Right atrium auricular region (tissue), 2 donors: ENCODE measurements at places on chromosomes 4 and X. TPM values are rescaled to one million over a fixed set of nuclear protein-coding genes. Genes with fewer than 3 reads are reported as not detected.
A peak's percentile ranks its signal among the peaks of the same experiment; 100 is the strongest.

DNA sequence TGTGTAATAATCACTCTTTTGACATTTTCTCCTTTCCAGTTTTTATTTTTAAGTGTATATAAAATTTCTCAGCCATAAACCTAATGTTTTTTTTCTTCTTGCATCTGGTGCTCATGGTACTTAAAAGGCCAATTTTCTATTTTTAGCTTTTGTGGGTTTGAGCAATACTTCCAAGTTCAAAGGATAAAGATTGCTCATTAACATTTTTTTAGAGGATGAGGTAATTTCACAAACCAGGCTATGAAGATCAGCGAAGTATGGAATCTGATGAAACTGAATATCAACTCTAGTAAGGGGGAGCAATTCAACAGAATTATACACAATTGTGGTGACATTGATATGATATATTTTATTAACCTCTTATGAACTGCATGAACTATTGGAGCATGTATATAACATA lies 25.8 kb upstream of the KLHL34 start:
- no peak overlapping the region for H3K27ac ChIP-seq
- no peaks in the 10 kb centered on the region for H3K27me3 ChIP-seq
- no peak for DNase-seq
- H3K36me3 ChIP-seq, result no peaks in the 10 kb centered on the region

ABCG2 gene
- total RNA-seq, result 2.9 TPM

DNA sequence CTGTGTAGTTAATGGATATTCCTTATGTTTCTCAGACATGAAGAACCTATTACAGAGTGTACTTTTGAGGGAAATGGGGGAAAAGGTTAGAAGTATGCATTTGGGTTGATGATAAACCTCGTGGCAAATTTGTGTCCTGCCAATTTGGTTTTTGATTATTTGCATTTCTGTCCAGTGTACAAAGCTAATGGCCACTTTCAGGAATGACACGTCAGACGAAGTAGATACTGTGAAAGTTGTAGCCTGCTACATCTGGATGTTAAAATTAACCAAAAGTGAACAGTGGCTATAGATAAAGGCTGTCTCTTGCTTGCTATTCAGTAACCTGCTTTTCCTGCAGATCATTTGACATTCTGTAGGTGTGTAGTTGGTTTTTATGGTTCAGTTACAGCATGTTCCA lies 1.0 kb downstream of the PRDX4 start:
- no peak overlapping the region for H3K27ac ChIP-seq
- DNase-seq, result no peak
- H3K4me1 ChIP-seq, result no peaks in the 10 kb centered on the region
- H3K4me3 ChIP-seq, result peak overlapping the region; percentile 65

ERVMER34-1 gene
- total RNA-seq, result 2.6 TPM

CBR4 gene
- total RNA-seq, result 18.9 TPM

- no peaks in the 10 kb centered on the region for H3K27me3 ChIP-seq
- DNase-seq, result no peak
- no peak overlapping the region for H3K27ac ChIP-seq
- H3K36me3 ChIP-seq, result no peaks in the 10 kb centered on the region
- no peak overlapping the region for H3K4me3 ChIP-seq
- H3K4me1 ChIP-seq, result no peaks in the 10 kb centered on the region
Observed at GRCh38 chr4:136036744-136037143, 1495.5 kb downstream of the PCDH18 start.

DNA sequence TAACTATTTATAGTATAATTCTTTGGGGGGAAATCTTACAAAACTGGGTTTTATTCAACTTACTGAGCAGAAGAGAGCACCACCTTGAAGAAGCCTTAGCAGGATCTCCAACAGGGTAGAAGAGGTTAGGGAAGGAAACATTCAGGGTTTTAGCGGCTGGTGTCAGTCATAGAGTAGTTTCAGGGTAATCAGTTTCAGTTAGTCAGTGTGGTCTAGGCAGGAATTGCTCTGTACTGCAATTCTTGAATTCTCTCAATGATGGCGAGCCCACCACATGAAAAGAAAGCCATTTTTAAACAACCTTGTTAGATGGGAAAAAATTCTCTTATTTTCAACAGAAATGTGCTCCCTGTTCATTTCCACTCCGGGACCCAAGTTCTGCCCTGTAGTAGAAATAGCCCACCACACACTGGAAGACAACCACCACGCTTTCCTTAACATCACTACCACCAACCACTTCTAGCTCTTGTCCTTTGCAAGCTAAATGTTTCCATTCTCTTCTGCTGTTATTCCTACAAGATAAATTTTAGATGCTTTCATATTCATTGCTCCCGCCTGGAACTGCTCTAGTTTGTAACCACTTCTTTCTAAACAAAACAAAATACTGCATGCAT lies 25.9 kb downstream of the COL25A1 start:
- H3K4me3 ChIP-seq, result no peak overlapping the region
- no peaks in the 10 kb centered on the region for H3K36me3 ChIP-seq
- no peaks in the 10 kb centered on the region for H3K27me3 ChIP-seq

DNA sequence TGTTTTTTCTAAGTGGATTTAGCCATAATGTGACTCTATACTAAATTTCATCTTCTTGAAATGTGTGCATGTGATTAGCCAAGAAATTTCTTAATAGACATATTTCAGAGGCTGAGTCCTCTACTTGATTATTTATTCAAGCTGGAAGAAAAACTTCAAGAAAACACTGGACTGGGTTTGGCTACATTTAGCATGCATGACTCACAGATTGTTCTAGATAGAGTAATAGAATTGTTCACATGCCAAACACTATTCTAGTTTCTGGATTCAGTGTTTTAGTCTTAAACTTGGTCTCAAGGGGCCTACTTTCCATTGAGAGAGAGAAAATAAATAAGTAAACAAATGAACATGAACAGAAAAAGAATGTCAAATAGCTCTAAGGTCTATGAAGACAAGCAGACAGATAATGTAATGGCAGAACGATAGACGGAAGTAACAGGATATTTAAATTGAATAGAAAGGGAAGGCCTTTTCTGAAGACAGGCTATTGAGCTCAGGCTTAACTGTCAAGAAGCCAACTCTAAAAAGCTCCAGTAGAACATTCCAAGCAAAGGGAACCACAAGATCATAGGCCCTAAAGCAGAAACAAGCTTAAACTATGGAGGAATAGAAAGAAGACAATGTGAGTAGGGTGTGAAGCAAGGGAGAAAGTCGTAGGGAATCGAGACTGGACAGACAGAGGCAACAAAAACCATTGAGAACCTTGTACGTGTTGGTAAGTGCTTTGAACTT lies 104.6 kb downstream of the TMEM144 start:
- peak overlapping the region; percentile 57 for H3K27ac ChIP-seq
- no peaks in the 10 kb centered on the region for H3K4me1 ChIP-seq
- H3K36me3 ChIP-seq, result no peaks in the 10 kb centered on the region
- no peak overlapping the region for H3K4me3 ChIP-seq
- no peak for DNase-seq

DNA sequence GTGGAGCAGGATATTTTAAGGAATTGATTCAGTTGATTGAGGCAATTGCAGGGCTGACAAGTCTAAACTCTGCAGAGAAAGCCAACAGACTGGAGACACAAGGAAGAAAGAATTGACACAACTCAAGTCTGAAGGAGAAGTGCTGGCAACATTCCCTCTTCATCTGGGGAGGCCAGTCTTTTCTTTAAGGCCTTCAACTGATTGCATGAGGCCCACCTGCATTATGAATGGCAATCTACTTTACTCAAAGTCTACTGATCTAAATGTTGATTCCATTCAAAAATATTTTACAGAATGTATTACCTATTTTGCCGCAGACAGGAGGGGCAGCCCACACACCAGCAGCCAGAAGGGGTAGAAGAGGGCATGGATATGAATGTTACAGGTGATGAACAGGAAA lies 425.2 kb downstream of the PCDH10 start:
- DNase-seq, result no peak
- H3K27me3 ChIP-seq, result no peaks in the 10 kb centered on the region
- no peak overlapping the region for H3K27ac ChIP-seq
- H3K36me3 ChIP-seq, result no peaks in the 10 kb centered on the region
- no peak overlapping the region for H3K4me3 ChIP-seq

DNA sequence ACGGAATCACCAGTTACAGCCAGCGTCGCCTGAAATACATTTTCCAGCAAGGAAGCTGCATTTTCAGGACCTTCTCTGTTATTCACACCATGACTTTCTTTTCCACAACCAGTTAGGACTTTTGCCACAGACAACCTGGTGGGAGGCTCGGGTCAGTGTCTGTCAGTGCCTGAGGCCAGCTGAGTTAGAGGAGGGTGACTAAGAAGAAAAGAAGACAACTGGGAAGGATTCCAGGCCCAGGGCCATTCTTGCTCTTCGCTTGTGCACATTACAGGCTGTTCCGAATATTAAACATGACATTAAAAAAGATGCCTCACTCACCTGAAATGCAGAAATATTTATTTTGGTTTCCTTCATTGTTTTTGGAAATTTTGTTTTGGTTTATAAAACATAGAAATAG lies 21.4 kb upstream of the CENPU start:
- peak overlapping the region; percentile 80 for H3K27ac ChIP-seq
- H3K4me1 ChIP-seq, result no peaks in the 10 kb centered on the region
- H3K27me3 ChIP-seq, result no peaks in the 10 kb centered on the region

DNA sequence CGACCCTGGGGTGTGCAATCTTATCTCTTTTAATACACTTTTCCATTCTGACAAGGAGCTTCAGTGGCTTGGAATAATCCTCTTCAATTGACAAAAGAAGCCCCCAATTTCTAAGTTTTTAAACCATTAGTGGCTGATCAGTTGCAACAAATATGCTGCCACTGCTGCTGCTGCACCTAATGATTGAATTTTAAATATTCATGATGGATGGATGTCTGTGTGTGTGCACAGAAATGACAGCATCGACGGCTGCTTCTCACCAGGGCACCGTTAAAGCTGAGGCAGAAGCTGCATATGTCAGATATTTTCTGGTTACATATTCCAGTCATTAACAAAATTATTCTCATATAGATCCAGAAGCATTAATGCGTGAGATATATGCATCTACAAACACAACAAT lies 182.4 kb downstream of the MGST2 start:
- DNase-seq, result no peak
- H3K4me3 ChIP-seq, result no peak overlapping the region
- no peaks in the 10 kb centered on the region for H3K36me3 ChIP-seq

- no peak for DNase-seq
- no peaks in the 10 kb centered on the region for H3K27me3 ChIP-seq
- no peak overlapping the region for H3K27ac ChIP-seq
Observed at GRCh38 chr4:112075129-112075753, 70.0 kb upstream of the FAM241A start.
